ENCODE measurements at places on chromosomes 12 and 14. TPM values are rescaled to one million over a fixed set of nuclear protein-coding genes. Genes with fewer than 3 reads are reported as not detected.

DNA sequence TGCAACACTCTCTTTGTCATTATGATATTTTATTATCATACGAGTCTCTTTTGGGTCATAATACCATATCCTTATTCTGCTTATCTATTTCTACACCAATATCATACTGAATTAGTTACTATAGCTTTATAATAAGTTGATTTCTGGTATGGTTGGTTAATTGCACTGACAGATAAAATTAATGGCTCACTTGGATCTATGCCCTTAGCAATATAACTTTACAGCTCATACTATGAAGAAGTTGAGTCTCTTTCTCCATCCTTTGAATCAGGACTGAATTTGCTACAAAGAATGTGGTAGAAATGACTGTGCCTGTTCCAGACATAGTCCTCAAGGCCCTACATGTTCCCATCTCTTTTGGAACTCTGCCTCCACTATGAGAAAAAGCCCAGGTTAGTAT lies 139.7 kb upstream of the DYRK2 start:
- DNase-seq: no peak

TRHDE gene
- total RNA-seq: 4.1 TPM

LMNTD1 gene
- total RNA-seq: not detected

GRCh38 chr12:41174602-41175001 lies 13.5 kb upstream of the PDZRN4 start:
- no peak for DNase-seq

OR10P1 gene
- not detected for total RNA-seq

ALG10B gene
- 11.3 TPM for total RNA-seq

KRT7 gene
- total RNA-seq: 4.0 TPM

GRCh38 chr12:43337571-43338444 lies 214.2 kb downstream of the ADAMTS20 start:
- DNase-seq: no peak

DNA sequence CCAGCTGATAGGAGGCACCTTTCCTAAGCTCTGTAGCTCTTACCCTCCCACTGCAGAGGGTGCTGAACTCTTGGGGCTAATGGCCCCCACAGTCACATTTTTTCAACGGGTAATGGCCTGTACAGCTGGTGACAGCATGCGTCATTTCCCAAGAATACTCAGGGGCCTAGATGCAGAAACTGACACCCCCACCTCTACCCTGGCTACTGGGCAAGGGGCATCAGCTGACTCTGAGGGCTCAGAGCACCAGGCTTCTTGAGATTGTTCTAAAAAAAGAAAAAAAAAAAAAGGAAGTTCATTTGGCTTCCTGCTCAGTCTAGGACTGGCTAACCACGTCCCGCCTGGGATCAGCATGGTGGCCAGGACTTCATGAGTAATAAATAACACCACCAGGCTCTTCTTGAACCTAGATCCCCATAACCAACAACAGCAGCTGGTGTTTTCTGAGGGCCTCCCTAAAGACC lies 35.2 kb downstream of the ZFP36L1 start:
- DNase-seq: no peak

- no peak for DNase-seq
Observed at GRCh38 chr14:88384718-88385117, 739 bp upstream of the SPATA7 start.

TROAP gene
- 0.58 TPM for total RNA-seq

DNA sequence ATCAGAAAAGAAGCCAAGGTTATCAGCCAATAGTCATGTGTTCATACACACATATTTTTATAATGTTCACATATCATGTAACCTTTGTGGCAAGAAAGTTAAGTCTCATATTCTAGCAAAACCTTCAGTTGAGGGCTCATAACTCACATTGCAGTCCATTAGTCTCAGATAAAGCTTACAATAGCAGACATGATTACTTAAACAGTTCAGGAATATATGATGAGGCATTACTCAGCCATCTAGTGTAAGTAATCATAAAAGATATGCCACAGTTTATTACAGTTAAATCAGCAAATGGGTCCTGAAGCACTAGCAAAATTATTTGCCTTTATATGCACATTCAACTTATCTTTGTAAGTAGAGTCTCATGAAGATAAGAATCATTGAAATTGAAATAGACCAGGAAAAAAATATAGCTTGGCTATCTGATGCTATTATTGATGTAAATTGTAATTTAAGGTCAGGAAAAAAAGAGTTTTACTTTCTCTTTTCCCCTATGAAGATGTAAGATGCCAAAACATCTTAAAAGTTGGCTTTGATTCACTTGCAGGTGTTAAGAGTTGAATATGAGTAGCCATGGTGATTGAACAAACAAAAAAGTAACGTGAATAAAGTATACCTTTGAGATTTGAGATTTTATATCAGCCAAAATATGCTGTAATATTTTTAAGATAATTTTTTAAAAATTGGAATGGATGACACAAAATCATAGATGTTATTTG lies 537.0 kb downstream of the SLC6A15 start:
- DNase-seq: no peak

ANO4 gene
- total RNA-seq: 1.7 TPM

DNA sequence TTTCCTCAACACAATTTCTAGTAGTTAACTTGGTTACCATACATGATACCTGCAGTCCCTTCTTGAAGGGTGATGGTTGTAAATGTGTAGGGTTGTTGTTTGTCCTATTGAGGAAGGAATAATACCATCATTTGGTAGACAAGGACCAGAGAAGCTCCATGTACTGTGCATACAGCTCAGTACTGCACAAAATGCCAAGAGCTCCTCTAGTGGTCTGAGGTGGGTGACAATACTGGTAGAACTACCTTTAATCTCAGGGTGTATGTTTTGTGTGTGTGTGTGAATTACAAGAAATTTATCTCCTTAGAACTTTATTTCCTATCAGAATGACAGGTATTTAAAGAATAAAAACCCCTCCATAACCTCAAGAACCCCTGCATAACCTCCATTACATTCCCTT lies 575.3 kb downstream of the TMTC2 start:
- DNase-seq: no peak

GRCh38 chr12:69545081-69545480 lies 40.2 kb upstream of the CCT2 start:
- no peak for DNase-seq

DNA sequence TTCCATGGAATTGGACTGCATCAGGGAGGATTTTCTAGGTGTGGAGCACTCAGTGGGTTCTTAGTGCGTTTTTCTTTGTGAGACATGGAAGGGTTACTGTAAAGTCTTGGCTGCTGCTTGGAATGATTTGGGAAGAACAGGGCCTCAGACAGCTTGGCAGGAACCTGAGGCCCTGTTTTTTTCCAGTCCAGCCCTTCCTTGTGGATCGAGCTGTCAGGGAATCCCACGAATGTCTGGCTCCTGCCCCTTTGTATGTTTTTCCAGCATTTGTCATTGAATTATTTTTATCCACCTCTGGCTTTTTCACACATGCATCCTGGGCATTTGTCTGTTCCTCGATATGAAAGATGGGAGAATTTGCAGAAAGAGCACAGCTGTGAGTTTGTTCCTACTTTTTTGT lies 158.5 kb downstream of the TGFB3 start:
- no peak for DNase-seq

GRCh38 chr12:66662729-66663128 lies 16.1 kb downstream of the GRIP1 start:
- DNase-seq: no peak

DNA sequence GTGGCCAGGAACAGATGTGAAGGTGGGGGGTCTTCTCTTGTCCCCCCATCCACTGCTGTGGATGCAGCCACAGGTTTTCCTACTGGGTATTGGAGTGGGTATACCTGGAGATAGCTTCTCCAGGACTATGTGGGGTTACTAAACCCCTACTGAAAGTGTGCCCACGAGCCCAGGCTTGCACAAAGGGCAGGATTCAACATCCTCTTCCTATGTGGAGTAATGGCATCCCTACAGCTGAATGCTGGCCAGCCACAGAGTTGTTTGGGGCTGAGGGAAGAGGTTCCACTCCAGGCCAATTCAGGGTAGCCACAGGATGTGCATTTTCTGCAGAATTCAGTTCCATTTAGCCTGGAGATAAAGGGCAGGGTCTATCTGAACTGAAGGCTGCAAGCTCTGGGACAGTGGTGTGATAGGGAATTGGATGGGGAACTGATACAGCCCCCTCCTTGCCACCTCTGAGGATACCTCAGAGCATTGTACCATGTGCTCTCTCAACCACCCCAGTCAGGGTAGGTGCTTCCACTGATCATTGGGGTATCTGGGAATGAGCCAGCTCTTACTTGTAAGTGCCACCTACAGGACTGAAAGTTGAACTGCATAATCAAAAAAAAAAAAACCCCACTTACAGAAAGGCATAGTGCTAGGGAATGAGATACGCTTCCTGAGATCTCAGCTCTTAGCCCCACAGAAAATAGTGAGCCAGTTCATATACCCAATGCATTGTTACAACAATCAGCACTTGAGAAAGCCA lies 187.1 kb downstream of the KITLG start:
- DNase-seq: no peak

PRKD1 gene
- total RNA-seq: 34.0 TPM

TAS2R13 gene
- total RNA-seq: 5.0 TPM

GRCh38 chr14:73829071-73829470 lies 22.6 kb upstream of the PTGR2 start:
- DNase-seq: no peak

PYGL gene
- 72.1 TPM for total RNA-seq
